ENCODE measurements at places on chromosomes 6 and 20.

- no peak for DNase-seq
Measured at GRCh38 chr6:38375341-38375740, 264.4 kb downstream of the BTBD9 start.

- no peak for DNase-seq
Measured at GRCh38 chr6:128648022-128648598, 127.7 kb upstream of the PTPRK start.

- DNase-seq: no peak
Measured at GRCh38 chr6:157779705-157780604, 43.1 kb upstream of the SNX9 start.

DNA sequence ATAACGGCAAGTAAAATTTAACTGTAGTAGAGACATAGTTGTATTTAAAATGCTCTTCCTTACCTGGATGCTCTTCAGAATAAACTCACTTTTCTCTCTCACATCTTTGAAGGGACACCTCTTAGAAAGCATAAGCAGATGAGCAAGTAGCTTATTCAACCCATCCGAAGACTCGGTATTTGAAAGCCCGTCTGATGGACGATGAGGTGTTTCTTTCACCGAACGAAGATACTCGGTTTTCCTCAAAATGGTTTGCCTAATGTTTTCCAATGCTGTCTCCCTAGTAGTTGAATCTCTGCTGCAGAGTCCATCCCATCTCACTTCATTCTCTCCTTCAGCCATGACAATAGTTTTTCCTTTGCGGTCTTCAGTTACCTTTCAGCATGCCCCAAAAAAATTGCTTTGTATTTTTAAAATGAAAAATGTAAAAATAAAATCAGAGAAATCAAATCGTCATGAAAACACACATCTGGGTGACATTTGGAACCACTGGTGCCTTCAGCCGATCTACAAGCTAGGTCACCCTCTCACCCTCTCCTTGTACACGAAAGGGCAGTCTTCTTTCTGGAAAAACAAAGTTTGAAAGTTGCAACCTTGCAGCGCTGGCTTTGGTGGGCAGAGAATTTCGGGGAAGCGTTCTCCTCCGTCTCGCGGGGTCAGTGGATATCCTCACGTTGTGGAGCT is 772 bp downstream of the SESN1 start:
- DNase-seq: peak; percentile 19

GRCh38 chr6:11919771-11920440 is 92.2 kb upstream of the HIVEP1 start:
- no peak for DNase-seq

GRCh38 chr20:37209661-37210314 is 30.4 kb upstream of the MROH8 start:
- DNase-seq: peak; percentile 8

- no peak for DNase-seq
Measured at GRCh38 chr20:47079047-47079446, 184.4 kb downstream of the EYA2 start.

DNA sequence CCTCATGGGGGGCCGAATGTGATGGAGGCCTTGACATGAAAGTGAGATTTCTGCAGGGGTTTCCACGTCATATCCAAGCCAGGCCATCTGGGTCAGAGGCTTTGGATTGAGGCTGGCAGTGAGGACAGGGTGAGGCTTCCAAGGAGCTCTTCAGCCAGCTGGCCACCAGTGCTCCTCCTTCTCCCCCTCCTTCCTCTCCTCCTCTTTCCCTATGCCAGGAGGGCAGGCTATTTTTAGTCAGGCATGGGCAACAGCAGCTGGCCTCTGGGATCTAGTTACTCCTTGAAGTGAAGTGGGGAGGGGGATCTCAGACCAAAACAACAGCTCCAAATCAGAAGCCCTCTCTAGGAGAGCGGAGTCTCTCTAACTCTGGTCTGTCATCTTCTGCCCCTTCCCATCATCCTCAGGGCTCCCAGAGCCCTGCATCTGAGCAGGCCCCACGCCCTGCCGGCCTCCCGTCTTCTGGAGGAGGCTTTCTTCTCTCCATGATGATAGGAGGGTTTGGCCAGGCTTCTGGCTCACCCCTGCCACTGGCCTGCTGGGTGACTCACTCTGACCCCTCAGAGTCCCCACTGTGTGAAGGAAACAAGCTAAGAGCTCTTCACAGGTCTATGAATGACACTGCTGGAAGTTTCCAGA is 612 bp downstream of the TNNC2 start:
- DNase-seq: no peak

GRCh38 chr20:36479938-36480337 is 61.4 kb upstream of the MYL9 start:
- DNase-seq: no peak

- DNase-seq: no peak
Measured at GRCh38 chr20:54194724-54195438, 13.0 kb upstream of the PFDN4 start.

GRCh38 chr6:6005051-6006005 is 1.4 kb downstream of the NRN1 start:
- DNase-seq: no peak

All from ACHN (cell line).